H9 (cell line): ENCODE measurements at places on chromosomes 4 and X. TPM values are rescaled to one million over a fixed set of nuclear protein-coding genes. Genes with fewer than 3 reads are reported as not detected.

GRCh38 chr4:94341481-94342370 is 910 bp downstream of the HPGDS start:
- DNase-seq = no peak

- no peak for DNase-seq
Observed at GRCh38 chr4:79611026-79611425, 203.0 kb upstream of the GK2 start.

- DNase-seq = no peak
Observed at GRCh38 chrX:46676399-46677356, 82.2 kb downstream of the SLC9A7 start.

GRCh38 chr4:154622598-154622997 is 10.1 kb upstream of the FGG start:
- no peak for DNase-seq

GRCh38 chr4:109827672-109828071 is at the start of gene RRH:
TSS of gene RRH (plus strand) at chr4:109827972. CDS start at chr4:109828028, 56 bp downstream.
- DNase-seq = no peak

- DNase-seq = no peak
Observed at GRCh38 chr4:25320773-25321172, 8.2 kb downstream of the ZCCHC4 start.

DNA sequence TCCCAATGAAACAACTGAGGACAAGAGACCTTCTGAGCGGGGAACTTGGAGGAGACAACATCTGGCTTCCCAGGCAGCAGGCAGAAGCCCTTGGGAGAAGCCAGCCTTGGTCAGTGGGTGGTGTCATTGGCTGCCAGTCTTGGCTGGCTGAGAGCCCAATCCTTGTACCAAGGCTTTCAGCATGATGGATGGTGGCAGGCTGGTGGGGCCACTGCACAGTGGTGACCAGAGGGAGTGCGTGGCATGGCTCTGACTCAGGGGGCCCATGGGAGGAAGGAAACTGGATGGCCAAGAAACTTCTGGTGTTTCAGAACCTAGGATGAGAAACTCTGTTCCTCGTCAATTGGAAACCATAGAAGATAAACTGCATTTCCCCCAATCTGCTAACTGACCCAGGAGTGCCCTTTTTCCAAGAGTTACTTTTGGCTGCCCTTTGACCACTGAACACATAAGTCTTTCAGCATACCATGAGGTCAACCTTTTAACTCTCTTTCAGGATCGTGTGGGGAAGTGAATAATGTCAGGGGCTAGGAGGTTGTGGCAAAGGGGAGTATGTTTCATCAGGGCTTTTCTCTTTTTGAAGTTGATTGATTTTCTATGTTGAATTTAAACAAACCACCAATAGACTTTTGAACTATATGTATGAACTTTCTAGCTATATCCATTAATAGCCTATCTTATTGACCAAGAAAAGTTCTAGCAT is 60.9 kb downstream of the SOWAHB start:
- DNase-seq = no peak

DNA sequence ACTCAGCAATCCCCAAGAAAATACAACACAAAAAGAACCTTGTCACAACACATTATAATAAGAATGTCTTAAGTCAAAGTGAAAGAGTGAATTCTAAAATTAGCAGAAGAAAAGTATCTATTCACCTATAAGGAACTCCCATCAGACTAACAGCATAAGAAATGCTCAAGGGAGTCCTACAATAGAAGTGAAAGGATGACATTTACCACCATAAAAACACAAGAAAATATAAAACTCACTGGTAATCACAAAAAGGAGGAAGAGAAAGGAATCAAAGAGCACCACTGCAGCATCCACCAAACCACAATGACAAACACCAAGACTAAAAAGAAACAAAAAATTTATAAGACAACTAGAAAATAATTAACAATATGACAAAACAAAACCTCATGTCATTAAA is 257.0 kb upstream of the AGTR2 start:
- DNase-seq = no peak

- no peak for DNase-seq
Observed at GRCh38 chrX:64427281-64427680, 32.0 kb upstream of the MTMR8 start.

The GAGE12E gene
- total RNA-seq = not detected in 2 replicates

GRCh38 chr4:57504797-57505530 is 394.8 kb upstream of the IGFBP7 start:
- no peak for DNase-seq

The GAB3 gene
- total RNA-seq = 0.42 and 0.46 TPM in 2 replicates

DNA sequence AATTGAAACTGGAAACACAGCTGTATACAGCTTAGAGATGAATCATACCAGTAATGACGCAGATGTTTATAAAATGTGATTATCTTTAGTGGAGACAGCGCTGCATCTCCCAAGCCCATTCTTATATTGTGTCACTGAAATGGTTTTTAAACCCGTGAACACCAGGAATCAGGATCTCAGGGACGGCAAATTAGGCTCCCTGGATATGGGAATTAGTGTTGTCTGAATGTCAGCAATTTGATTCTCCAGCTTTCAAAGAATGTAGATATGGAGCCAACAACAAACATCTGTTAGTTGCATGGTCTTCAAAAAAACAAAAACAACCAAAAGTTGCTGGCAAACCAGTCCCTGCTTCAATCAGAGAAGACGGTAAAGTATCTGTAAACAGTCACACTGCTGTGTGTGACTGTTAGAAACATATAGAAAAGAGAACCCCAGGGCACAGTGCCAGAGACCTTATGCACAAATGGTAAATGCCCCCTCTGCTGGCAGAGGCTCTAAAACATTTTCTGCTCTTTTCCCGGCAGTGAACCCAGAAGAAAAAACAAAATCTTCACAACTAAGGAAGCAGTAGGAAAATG is 351.9 kb upstream of the FTHL17 start:
- peak; percentile 31 for DNase-seq

GRCh38 chrX:9390121-9390520 is 74.7 kb upstream of the TBL1X start:
- no peak for DNase-seq

The KLF8 gene
- 7.3 and 7.7 TPM in 2 replicates for total RNA-seq

The ABCB7 gene
- 40.4 and 40.8 TPM in 2 replicates for total RNA-seq

The MAGEB4 gene
- 0.11 TPM in 1 of 2 replicates, not detected in the other for total RNA-seq

The FGA gene
- total RNA-seq = not detected in 2 replicates

- peak; percentile 30 for DNase-seq
Observed at GRCh38 chr4:170497112-170497511, 407.4 kb upstream of the AADAT start.

DNA sequence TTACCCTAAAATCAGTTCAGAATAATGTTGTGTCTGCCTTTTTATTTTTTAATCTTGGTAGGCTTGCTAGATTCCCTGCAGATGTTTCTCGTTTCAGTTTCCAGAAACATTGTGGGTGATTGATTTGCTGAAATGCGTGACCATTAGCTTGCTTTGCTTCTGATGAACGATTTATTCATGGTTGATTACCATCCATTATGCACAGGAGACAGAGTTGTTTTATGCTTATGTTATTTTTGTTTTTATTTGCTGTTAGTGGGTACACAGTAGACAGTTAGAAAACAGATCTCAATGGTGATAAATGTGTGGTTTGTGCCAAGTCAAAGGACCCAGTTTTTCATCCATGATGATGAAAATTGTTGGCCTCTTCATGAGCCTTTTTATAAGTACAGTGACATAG is 455.6 kb upstream of the BOD1L1 start:
- no peak for DNase-seq
